ENCODE measurements at places on chromosomes 3 and 15.

- DNase-seq, result no peak
Observed at GRCh38 chr3:12194209-12194608, 35.5 kb upstream of the TIMP4 start.

GRCh38 chr3:170324962-170325361 is 32.6 kb upstream of the SKIL start:
- no peak for DNase-seq

DNA sequence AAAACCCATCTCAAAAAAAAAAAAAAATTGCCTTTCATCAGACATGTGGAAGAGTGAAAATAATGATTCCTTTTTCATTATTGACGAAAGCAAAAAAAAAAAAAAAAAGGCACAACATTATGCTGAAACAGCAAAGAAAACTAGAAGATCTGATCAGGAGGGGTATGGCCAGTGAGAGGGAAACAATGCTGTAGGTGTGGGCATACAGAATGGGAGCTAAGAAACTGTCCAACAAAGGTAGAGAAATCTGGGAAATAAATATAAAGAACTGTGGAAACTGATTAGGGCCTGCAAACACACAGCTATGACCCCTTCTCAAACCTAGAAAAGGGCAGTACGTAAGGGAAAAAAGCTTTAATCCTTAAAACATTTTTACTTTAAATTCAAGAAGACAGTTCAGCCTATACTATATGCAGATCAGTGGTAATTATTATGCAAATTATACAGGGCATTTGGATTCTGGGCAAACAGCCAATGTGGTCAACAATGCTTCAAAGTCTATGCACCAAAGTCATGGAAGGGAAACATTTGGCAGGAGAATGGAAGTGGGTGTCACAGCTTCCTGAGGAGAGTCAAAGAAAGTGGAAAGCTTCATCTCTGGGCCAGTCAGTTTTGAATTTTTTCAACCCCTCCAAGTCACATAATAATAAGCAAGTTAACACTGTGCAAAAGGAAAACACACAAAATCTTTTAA is 68.3 kb upstream of the SLC12A8 start:
- DNase-seq, result no peak

- no peak for DNase-seq
Observed at GRCh38 chr3:59884409-59884808, 834.6 kb upstream of the CFAP20DC start.

- no peak for DNase-seq
Observed at GRCh38 chr3:41653571-41654239, 308.2 kb downstream of the ULK4 start.

DNA sequence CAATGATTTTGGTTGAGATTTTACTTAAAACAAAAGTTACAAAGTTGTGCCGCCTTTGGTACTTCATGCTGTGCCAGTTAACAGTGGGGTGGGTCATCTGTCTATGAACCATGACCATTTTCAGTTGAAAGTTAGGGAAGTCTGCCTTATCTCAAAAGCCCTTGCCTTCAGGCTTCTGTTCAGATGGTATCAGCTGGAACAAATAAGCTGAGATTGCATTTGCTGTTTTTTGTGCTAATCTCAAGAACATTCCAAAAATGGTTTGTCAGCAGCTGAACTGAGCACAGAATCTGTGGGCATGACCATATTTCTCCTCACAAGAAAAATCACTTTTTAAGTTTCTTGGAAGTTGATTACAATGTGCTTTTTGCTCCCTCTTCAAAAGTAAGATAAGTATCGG is 142.3 kb downstream of the IL5RA start:
- DNase-seq, result no peak

DNA sequence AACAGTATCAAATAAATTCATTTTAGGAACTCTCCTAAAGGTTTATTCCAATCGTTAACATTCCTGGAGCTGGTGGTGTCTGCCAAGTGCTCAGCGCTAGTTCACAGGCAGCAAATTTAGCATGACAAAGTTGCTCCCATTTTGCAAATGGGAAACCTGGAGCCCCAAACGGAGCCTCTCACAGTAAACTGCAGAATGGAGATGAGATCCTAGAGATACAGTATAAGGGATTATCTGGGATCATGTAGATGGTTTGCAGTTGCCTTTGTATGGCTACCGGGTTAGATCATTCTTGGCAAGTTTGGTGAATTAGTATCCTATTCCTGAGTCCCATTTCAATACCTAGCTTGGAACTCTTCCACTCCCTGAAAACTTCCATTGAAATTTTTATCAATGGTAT is 173.7 kb downstream of the CDIN1 start:
- no peak for DNase-seq

DNA sequence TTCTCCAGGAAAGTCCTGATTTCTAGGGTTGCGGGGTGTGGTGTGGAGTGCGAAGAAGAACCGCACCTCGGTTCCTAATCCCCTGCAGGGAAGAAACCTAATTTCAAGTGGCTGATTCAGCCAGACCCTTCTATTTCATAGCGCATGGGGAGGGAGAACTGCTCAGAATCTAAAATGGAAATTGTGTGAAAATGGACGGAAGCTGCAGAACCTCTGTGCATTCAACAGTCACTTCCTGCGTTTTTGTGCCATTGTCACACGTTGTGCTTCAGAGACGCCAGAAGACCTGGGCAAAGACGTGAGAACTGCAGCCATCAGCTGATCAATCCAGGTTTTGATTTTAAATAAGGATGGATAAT is 1.2 kb downstream of the SIDT1 start:
- DNase-seq, result no peak

GRCh38 chr15:54810031-54810430 is 386.7 kb downstream of the RSL24D1 start:
- DNase-seq, result no peak

DNA sequence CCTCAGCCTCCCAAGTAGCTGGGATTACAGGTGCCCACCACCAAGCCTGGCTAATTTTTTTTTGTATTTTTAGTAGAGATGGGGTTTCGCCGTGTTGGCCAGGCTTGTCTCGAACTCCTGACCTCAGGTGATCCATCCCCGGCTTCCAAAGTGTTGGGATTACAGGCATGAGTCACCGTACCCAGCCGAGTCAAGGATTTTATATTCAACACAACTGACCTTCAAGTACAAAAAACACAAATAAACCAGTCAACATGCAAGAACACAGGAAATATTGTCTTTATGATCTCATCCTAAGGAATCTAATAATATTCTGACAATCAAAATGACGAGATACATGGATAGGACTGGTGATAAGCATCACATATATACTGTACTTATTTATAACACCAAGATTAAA is 37.9 kb downstream of the TJP1 start:
- no peak for DNase-seq

DNA sequence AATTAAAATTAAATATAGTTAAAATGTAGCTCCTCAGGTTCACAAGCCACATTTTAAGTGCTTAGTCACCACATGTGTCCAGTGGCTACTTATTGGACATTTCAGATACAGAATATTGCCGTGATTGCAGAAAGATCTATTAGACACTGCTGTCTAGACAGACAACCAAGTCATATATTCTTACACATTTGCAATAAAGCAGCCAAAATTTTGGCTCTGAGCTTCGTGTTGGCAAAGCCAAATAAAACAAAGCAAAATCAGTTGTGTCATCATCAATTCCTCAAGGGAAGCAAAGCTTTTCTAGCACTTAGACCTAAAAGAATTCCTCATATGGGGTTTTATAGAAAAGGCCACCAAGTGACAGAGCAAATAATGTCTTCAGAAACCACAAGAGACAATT is 193.1 kb upstream of the LPP start:
- DNase-seq, result no peak

GRCh38 chr3:21835264-21835663 is 84.3 kb upstream of the ZNF385D start:
- no peak for DNase-seq

DNA sequence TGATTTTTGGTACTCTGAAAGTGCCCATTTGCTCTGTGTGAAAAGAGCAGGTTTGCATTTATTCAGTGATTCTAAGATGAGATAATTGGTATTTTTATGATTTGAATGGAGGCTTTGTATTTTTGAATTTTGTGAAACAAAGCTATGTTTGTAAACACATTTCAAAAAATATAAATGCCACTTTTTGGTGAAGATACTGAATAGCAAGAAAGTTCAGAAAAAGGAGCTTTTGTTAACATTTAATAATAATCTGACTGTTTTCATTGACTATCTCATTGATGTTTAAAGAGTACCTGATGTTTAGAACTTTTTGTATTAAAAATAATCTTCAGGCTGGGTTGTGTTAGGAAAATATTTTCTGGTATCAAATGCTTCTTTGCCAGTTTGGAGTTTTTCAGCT is 23.7 kb downstream of the TCF12 start:
- DNase-seq, result no peak

DNA sequence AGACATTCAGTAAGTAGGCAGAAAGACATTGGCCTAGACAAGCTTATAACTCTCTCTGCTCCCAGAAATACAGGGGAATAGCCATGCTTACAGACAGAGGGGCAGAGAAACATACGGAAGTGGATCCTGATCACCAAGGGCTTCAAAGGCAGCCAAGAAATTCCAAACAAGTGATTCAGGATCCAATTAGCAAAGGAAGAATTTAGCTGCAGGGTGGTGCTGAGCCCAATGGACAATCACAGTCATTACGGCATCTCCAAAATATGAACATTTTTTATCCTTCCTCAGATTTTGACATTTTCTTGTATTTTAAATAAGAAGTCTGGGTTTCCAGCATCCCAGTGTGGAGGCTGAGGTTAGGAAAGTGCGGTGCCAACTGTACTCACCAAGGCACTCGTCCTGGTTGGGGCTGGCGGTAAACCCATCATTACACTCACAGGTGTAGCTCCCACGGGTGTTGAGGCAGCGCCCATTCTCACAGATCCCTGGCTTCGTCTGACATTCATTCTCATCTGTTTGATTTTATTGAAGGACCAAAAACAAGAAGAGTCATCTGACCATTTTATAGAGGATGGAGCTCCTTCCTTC is 96.8 kb downstream of the DUT start:
- no peak for DNase-seq

DNA sequence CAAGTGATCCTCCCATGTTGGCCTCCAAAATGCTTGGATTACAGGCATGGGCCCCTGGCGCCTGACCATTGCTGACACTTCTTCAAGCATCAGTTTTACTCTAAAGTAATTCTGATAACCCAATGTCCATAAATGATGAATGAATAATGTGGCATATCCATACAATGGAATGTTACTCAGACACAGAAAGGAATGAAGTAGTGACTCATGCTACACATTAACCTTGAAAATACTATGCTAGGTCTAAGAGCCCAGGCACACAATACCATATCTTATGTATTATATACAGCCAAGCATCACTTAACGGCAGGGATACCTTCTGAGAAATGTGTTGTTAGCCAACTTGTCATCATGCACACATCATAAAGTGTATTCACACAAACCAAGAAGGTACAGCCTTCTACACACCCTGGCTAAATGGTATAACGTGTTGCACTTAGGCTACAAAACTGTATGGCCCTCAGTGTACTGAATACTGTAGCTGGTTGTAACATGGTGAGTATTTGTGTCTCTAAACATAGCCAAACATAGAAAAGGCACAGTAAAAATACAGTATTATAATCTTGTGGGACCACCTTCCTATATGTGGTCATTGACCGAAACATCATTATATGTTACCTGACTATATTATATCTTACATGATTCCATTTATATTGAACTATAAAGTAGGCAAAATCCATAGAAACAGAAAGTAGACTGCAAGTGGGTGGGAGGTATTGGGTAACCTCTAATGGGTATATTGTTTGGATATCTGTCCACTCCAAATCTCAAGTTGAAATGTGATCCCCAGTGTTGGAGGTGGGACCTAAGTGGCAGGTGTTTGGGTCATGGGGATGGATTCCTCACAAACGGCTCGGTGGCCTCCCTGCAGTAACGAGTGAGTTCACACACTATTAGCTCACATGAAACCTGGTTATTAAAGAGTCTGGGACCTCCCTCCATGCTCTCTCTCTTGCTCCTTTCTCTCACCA is 31.4 kb downstream of the MKRN2 start:
- DNase-seq, result no peak

DNA sequence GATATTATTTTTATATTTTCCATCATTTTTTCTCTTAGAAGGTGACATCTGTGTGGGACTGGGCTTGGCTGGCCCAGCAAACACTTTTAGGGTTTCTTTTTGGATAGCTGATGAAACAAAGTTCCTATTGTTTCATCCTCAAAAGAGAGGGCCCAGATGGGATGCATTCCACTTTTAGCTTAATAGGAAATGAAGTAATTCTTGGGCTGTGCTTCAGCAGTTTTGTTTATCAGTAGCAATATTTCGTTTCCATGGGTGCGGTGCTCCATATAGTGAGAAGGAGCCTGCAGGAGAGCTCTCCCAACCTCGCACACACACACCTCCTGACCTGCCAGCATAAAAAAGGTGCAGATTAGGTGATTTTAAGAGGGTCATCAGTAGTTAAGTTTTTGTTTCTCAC is 147.5 kb downstream of the AKAP13 start:
- no peak for DNase-seq

GRCh38 chr3:130276203-130276803 is 69.2 kb upstream of the COL6A5 start:
- peak; percentile 22 for DNase-seq
